ENCODE measurements at places on chromosomes 3 and 15.

DNA sequence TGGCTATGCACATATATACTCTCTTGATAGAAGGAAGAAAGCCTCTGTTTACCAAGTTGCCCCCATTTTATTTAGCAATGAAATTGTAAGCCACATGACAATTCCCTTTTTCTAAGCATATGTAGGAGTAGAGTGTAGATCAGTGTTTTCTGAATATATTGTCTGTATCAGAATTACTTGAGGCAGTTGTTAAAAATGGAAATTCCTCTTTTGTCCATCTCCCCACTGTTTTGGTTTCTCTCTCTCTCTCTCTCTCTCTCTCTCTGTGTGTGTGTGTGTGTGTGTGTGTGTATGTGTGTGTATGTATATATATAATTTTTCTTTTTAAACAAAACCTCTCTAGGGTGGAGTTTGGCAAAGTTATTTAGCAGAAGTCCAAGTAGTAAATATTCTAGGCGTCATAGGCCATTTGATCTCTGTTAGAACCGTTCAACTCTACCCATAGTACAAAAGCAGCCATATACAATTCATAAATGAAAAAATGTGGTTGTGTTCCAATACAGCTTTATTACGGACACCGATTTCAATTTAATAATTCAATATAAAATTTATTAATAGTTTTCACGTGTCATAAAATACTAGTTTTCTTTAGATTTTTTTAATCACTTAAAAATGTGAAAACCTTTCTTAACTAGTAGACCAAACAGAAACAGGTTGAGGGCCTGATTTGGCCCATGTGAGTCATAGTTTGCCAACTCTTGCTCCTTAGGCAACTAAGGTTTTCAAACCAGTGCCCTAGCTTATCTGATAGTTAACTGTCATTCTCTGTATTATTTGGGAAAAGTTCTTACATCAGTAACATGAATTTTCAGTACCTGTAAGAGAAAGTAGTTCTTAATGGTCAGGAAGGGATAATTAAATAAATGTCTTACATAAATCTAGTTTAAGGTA, 39.8 kb downstream of the UBE2E1 start:
- no peak for DNase-seq

GRCh38 chr15:52857937-52858781, 68.0 kb upstream of the ONECUT1 start:
- no peak for DNase-seq

DNA sequence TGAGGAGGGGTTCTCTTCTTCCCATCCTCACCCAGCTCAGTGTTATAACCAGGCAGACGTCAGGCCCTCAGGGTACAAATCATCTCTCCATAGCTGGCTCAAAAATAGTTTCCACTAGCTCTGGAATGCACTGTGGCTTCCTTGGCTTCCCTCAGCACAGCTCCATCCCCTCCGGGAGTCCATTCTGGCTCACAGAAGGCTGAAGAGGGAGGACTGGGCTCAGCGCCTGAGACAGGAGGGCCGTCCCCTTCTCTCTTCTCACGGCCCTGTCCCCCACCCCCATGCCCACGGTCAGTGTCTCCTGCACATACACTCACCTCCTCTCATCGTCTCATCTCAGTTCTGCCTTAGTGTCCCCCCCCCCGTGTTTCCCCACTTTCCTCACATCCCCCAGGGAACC, 50.1 kb downstream of the UMPS start:
- DNase-seq, result no peak

GRCh38 chr15:67719330-67719959, 105.9 kb upstream of the SKOR1 start:
- DNase-seq, result no peak

DNA sequence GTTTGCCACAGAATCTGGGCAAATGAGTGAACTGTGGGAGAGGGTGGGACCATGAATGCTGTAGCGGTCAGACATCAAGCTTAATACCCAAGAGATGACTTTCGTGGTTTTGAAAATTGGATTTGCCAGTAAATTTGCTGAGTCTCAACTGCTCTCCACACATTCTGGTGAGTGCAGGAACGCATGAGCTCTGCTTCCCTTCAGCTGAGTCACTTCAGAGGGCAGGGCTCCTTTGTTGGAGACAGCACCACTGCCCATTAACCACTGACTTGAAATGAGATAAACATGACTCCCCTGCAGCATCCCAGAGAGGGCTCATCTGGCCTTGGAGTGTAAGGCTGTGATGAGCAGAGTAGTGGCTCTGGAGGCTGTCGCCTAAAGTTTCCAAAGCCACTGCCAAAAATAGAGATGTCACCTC, 22.6 kb downstream of the RARRES1 start:
- DNase-seq, result no peak

DNA sequence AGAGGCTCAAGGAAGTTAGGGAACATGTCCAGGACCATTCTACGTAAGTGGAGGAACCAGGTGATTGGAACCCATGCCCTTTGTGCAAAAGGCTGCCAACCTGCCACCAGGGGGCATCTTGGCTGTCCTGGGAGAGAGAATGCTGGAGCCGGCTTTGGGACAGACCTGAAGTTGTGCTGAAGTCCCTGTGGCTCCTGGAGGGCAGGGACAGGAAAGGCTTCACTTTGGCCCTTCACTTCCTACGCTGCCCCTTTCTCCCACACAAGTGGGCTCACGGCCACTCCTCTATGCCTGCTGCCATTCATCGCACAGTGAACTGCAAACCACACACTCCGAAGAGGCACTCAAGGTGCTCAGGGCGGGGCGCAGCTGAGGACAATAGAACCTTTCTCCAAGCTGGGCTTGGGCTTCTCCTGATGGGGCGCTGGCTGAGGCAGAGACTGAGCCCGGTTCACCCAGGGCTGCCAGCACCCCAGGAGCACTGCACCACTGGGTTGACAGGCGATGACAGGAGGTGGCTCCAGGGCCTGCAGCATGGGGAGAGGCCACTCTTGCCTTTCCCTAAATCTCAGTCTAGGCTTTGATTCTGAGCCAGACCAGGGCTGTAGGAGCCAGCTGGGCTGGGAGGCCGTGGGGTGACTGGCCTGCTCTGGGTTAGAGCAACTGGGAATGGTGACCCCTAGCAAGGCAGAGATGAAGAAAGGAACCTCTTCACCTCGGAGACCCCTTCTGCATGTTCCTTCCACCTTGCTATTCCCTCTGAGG, 8.4 kb downstream of the SHF start:
- no peak for DNase-seq

- DNase-seq, result no peak
These were observed 57.2 kb upstream of the UTS2B start for GRCh38 chr3:191387441-191388077.

- DNase-seq, result no peak
These were observed 26.2 kb downstream of the TRAK1 start for GRCh38 chr3:42117175-42118008.

GRCh38 chr3:174162550-174162949, 696.6 kb upstream of the NAALADL2 start:
- DNase-seq, result no peak
